ENCODE measurements at places on chromosomes 13 and 19.

DNA sequence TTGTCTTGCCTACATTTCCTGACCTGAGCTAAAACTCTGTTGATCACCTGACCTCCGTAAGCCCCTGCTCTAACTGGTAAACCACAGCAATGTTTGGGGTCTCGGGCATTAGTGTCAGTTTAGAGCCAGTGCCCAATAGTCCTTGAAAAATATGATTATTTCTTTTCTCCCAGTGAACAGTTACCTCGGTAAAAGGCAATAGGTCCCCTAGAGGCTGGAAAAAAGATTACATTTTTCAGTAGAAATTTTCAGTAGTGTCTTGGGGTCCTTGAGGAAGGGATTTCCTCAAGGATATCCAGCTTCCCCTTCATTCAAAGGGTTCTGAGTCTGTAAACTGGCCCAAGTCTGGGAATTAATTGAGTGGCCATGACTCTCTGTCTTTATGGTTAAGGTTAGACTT is 177.5 kb downstream of the SLC7A1 start:
- no peak for DNase-seq

GRCh38 chr13:93116809-93117208 is 109.8 kb upstream of the GPC6 start:
- DNase-seq = no peak

DNA sequence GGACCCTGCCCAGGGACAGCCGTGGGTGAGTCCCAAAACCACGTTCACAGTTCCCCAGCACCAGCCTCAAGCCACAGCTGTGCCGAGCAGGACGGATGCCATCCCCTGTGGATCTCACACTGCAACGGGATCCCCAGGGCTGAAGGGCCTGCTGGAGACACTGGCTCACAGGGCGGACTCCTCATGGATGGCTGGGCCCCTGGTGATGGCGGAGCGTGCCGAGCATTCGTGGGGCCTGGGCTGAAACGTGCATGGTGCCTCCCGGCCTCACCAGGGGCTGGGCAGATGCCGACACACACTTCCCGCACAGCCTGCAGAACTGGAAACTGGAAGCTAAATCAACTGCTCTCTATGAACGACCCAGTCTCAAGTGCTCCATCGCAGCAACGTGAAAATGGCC is 9.6 kb downstream of the RNF126 start:
- no peak for DNase-seq

GRCh38 chr13:105625691-105626090 is 909.8 kb downstream of the EFNB2 start:
- no peak for DNase-seq

GRCh38 chr19:40588110-40588854 is 11.6 kb downstream of the SHKBP1 start:
- no peak for DNase-seq

DNA sequence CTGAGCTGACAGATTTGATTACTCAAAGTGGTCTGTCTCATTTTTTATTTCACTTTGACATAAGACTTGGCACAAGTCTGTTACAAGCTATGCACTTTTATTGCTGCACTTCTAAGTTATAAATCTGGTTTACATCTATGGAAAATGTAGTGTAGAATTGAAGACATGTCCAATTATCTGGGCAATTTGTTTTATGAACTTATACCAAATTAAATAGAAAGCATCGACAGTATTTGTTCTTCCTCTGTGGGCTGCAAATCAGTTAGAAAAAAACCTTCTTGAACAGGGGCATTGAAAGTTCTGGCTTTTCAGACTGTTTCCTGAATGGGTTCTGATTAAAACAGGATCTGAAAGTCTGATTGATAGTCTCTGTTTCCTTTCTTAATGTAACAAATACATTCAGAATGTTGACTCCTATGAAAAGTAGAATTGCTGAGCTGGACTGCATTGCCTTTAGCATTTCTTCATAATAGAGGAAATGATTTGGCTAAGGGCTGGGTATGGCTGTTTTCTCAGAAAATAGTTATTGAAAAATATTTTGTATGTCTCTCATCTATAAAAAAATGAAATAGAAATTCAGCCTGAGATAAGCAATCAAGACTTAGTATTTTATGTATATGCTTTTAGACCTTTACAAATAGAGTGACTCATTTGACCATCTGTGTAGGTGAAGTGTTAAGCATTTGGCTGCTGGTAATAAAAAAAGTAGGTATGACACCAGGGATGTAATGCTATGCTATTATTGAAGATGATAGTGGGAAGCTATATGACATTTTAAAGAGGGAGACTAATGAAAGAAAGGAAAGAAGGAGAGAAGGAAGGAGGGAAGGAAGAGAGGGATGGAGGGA is 210.9 kb upstream of the SPRY2 start:
- no peak for DNase-seq

GRCh38 chr19:40726279-40726678 is 9.4 kb downstream of the ITPKC start:
- DNase-seq = no peak

GRCh38 chr13:32038343-32038742 is 6.8 kb downstream of the FRY start:
- no peak for DNase-seq

GRCh38 chr19:41264581-41265394 is 616 bp downstream of the HNRNPUL1 start:
- DNase-seq = no peak

DNA sequence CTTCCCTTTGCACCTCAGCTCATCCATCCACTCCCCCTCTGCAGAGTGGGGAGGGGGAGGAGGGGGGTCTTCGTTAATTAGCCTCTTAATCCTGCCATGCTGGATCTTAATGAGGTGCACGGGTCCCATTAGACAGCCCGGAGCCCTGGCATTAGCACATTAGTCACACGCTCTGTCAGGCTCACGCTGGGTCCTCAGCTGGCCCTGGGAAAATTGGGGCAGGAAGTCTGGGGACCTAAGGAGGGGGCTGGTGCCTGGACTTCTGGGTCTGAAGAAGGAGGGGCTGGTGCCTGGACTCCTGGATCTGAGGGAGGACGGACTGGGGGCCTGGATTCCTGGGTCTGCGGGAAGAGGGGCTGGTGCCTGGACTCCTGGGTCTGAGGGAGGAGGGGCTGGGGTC is 444 bp upstream of the NCCRP1 start:
- DNase-seq = no peak

GRCh38 chr13:31485651-31486051 is 253.7 kb upstream of the RXFP2 start:
- no peak for DNase-seq

GRCh38 chr13:89372193-89372592 is 1701.0 kb downstream of the SLITRK5 start:
- no peak for DNase-seq

- no peak for DNase-seq
Observed at GRCh38 chr19:45163751-45164460, 3.1 kb upstream of the NKPD1 start.

GRCh38 chr13:67120872-67121531 is 109.1 kb downstream of the PCDH9 start:
- no peak for DNase-seq

- no peak for DNase-seq
Observed at GRCh38 chr19:16206637-16207036, 8.9 kb downstream of the AP1M1 start.

GRCh38 chr19:48340995-48341394 is 15.6 kb downstream of the EMP3 start:
- DNase-seq = no peak

- DNase-seq = no peak
Observed at GRCh38 chr19:10568062-10568825, 535 bp downstream of the CDKN2D start.

- no peak for DNase-seq
Observed at GRCh38 chr19:38734176-38734425, 10.2 kb downstream of the CAPN12 start.

GRCh38 chr13:42612021-42612765 is 38.2 kb downstream of the TNFSF11 start:
- no peak for DNase-seq

GRCh38 chr13:26280822-26281221 is 26.9 kb downstream of the CDK8 start:
- no peak for DNase-seq

- no peak for DNase-seq
Observed at GRCh38 chr19:10286803-10287737, at the start of gene ICAM4. ICAM4 (plus strand) TSS chr19:10286955; CDS start chr19:10287013, 58 bp downstream.

DNA sequence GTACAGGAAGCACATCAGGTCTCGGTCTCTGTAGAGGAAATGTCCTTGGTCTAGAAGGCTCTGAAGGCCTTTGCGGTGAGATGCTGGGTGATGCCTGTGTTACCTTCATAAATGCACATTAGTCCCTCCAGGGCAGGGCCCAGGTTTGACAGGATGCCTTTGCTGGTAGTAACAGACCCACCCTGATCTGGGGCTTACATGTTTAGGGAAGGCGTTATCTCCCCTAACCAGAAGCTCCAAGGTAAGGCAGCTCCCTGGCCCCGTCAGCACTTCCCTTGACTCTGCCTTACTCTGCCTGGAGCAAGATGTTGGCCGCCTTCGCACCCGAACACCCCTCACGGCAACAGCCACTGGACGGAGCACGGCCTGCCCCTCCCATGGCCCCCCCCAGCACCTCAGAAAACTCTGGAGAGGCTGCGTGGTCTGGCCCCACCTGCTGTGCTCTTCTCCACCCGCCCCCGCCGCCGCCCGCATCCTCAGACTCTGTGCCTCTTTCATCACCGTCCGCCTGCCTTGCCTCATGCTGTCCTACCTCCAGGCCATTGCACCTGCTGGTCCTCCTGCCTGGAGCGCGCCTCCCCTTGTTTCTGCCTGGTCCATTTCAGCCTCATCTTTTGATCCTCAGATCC is 9.1 kb downstream of the AP2A1 start:
- no peak for DNase-seq

DNA sequence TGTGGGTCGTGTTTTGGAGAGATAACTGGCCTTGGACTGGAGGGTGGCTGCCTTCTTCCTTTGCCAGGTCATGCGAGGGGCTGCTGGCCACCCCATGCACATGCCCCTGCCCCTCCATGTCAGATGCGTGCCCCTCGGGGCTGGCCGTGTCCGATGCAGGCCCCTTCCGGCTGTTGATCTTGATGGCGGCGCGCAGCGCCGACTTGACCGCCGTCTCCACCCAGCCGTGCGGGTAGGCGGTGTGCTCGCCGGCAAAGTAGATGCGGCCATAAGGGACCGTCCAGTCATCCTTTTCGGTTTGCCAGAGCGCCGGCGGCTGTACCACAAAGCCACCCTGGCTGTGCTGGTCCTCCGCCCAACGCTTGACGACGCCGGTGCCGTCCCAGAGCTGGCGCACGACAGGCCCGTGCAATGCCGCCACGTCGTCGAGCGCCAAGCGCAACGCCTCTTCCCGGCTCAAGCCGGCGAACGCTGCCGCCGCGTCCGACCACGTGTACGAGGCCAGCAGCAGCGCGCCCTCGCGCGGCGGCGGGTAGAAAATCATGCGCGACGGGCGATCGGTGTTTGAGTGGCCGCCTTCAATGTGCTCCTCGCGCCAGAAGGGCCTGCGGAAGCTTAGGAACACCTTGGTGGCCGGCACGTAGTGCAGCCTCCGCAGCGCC is 6.9 kb downstream of the IL4I1 start:
- DNase-seq = no peak

- no peak for DNase-seq
Observed at GRCh38 chr13:37893321-37893720, 23.7 kb upstream of the TRPC4 start.

DNA sequence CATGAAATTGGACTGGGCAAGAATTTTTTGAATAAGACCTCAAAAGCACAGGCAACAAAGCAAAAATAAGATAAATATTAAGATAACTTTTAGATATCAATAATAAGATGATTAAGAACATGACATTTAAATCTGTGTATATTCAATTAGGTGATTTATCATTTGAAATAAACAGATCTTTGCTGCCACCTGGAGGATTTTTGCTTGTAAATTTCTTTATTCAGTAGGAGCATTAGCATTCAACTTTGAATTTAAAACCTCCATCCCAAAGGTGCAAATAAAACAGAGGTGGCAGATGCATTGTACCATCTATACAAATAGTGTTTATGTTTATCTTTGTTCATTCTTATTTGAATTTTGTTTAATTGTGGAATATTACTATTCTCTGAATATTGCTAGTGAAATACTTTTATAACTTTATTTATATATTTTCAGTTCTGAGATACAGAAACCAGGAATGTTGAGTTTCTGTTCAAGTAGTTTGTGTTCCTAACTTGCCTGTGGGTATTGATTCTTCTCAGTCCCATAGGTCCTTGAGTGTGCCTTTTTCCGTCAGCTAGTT is 20.9 kb downstream of the COG6 start:
- peak; percentile 9 for DNase-seq

Data from NCI-H1417 treated with DMSO at 0.1 percent for 48 hours (cell line).